Stimulated activated CD4-positive, alpha-beta T cell treated with anti-CD3 and anti-CD28 coated beads, TNF-alpha, amount 100 ng/mL, for 48 hours (primary cell): ENCODE measurements at places on chromosomes 1 and 21.
A peak's percentile ranks its signal among the peaks of the same experiment; 100 is the strongest.

- DNase-seq: no peak
Measured at GRCh38 chr1:203186446-203187303, at the start of gene CHI3L1. Gene CHI3L1 (minus strand): TSS chr1:203186704. CDS start chr1:203186623, 81 bp downstream.

GRCh38 chr1:14926229-14926628 lies 227.3 kb upstream of the TMEM51 start:
- no peak for DNase-seq

DNA sequence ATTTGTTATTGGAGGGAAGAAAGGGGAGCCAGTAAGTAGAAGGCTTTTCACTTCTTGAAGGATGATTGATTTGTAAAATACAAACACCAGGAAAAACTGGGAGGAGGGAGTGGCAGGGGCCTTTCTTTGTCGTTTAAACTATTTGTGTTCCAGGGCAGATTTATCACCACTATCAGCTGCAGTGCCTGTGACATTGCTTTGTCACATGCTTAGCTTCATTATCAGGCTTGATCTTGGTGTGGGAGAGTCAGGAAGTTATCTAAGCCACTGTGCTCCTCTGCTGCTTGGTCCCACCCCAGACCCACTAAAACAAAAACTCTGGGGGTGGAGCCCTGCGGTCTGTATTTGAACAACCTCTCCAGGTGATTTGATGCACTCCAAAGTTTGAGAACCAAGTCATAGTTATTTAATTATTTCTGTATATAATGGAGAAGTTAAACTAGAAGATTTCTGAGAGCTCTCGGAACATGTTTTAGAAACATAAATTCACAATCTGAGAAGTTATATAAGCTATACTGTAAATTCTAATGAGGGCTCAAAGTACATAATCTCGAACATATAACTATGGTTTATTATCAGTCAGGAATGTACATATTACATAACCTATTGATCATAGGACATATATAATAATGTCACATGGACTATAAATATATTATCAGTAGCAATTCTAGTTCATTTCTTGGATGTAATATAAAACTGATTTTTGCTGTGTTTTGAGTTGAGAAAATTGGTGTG lies 87.9 kb downstream of the CDC14A start:
- DNase-seq: peak; percentile 44

GRCh38 chr1:208065862-208066261 lies 154.9 kb upstream of the CD34 start:
- DNase-seq: no peak

GRCh38 chr21:34688145-34688544 lies 19.4 kb downstream of the CLIC6 start:
- DNase-seq: no peak

GRCh38 chr1:94863297-94863911 lies 43.2 kb downstream of the SLC44A3 start:
- no peak for DNase-seq

DNA sequence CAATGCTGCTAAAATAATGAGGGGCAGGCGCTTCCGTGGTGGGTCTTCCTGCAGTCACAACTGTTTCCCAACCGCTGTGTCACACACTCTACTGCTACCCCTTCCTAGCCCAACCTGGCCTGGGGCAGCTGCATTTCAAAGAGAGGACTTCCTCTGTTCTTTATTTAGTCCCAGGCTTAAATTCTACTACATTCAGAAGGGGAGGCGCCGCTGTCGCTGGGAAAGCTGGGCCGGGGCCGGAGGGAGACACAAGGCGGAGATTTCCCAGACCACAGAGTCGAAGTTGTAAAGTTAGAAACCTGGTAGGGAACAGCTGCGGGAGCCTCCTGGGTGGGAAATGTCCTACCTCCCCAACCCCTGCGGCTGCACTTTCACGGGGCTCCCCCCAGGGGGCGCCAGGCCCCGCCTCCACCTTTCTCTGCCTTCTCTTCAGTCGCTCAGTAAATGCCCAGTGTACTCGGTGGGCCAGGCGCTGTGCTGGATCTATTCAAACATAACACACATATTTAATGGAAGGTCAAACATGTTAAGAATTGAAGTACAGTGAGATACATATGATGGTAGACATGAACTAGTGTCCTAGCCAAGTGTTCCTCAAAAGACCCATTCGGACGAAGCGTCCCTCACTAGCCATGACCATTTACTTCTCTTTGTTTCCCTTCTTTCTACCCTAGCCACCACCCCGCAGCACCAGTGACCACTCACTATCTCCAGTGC lies 23.1 kb downstream of the DYRK3 start:
- no peak for DNase-seq

GRCh38 chr1:206551296-206551985 lies 44.1 kb downstream of the RASSF5 start:
- DNase-seq: no peak

DNA sequence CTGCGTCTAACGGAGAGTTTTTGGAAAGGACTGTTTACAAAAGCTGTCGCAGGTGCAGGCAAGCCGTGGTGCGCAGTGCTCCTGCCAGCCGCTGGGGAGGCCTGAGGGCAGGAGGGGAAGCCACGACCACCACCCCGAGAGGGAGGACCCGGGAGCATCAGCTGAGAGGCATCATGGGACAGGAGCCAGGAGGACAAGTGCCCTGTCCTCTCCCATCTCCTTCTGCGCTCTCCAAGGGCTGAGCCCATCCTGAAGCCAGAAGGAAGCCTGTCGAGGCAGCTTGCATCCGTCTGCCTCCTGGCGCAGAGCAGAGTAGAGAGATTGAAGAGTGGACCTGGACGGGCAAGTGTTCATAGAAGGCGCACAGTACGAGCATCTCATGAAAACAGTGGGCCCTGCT lies 310.9 kb downstream of the KIF26B start:
- DNase-seq: no peak

DNA sequence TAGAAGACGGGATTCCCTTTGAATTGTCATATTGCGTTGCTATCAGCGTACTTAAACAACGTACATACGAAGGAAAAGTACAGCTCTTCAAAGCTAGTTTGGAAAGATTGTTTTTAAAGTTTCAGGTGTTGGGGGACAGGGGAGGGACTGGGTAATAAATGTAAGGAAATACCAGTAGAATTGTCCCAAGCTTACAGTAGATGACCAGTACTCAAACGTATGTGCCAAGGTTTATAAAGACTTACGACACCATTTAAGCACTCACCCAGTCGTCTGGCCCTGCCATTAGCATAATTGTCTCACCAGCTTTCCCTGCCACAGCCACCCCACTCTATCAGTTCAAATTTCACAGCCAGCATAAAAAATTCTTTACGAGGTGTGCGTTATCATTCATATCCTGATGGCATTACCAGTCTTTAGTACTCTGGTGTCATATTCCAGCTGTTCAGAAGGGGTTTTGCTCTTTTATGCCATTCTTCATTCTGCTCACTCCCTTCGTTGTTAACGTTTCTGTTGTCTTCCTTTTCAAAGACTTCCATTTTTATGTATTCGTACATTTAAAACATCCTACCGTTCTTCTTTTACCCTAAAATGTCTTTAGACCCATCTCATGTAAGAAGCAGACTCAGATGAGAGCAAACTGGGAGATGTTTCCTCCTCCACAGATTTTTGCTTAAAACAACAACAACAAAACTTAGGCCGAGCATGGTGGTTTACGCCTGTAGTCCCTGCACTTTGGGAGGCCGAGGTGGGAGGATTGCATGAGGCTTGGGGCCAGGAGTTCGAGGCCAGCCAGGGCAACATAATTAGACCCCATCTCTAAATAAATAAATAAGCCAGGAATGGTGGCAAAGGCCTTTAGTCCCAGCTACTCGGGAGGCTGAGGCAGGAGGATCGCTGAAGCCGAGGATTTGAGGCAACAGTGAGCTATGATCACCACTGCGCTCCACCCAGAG lies 1.0 kb upstream of the HP1BP3 start:
- DNase-seq: no peak

DNA sequence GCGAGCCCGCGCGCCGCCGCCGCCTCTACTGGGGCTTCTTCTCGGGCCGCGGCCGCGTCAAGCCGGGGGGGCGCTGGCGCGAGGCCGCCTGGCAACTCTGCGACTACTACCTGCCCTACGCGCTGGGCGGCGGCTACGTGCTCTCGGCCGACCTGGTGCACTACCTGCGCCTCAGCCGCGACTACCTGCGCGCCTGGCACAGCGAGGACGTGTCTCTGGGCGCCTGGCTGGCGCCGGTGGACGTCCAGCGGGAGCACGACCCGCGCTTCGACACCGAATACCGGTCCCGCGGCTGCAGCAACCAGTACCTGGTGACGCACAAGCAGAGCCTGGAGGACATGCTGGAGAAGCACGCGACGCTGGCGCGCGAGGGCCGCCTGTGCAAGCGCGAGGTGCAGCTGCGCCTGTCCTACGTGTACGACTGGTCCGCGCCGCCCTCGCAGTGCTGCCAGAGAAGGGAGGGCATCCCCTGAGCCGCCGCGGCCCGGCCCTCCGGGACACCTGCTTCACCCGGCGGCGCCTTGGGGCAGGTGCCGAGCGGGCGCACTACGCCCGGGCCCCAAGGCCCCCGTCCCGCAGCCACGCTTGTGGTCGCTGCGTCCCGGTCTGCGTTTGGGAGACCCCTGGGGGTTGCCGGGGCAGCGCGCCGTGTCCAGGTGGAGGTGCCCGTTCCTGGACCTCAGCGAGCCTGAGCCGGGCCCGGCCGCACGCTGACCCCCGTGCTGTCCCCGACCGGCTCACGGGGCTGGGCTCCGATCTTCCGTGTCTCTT lies 944 bp downstream of the B3GALT6 start:
- no peak for DNase-seq

- no peak for DNase-seq
Measured at GRCh38 chr1:12665511-12665910, 21.6 kb downstream of the AADACL4 start.

DNA sequence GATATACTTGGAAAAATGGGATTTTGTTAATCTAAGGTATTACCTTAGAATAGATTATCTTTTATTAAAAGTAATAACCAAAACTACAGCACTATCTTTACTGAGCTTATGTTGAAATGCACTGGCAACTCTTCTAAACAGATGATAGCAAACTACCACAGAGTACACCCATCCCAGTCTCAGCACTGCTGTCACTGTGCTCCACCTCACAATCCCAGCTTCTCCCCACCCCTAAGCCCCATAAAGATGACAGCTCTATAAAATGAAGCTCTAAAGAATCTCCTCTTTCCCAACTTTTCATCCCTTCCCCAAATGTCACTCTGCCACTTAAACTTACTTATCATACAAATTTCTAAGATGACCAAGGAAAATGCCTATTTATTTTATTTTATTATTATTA lies 6.4 kb downstream of the DSTYK start:
- DNase-seq: no peak

GRCh38 chr1:231636157-231636556 lies 9.6 kb downstream of the DISC1 start:
- no peak for DNase-seq

DNA sequence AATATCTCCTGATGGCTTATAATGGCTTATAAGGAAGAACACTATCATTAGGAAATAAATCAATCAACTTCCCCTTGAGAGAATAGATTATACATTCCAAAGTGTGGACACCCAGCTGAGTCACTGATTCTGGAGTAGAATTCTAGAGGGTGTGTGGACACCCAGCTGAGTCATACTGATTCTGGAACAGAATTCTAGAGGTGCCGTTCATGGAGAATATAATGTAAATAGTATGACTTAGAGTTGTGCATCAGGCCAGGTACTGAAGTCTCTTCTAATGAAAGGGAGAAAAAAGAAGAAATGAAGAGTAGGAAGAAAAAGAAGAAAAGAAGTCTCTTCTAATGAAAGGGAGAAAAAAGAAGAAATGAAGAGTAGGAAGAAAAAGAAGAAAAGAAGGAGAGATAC lies 2.4 kb upstream of the USP33 start:
- no peak for DNase-seq

DNA sequence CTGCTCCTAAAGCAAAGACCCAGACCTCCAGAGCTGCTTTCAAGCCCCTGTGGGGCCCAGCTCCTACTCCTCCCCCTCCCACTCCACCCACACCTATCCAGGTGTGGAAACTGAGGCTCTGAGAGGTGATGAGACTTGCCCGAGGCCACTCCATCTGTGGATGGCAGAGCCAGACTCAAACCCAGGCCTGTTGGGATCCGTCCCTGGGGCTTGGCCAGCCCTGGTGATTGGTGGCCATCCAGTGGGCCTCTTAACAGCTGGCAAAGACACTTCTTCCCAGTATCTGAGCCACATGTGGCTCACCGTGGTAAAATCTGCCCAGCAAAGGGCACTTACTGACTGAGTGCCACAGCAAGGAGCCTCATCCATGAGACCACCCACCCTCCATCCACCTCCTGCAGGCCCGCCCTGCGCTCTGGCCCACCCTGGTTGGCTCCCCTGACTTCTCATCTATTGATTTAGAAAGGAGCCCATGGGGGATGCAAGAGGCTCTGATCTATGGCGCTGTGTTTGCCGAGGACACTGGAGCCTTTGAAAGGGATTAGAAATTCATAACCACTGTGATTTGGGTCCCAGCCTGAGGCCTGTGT lies 398.5 kb downstream of the PTPRU start:
- no peak for DNase-seq
